Eye (tissue), 1 donor: ENCODE measurements at places on chromosomes 1 and 21.

DNA sequence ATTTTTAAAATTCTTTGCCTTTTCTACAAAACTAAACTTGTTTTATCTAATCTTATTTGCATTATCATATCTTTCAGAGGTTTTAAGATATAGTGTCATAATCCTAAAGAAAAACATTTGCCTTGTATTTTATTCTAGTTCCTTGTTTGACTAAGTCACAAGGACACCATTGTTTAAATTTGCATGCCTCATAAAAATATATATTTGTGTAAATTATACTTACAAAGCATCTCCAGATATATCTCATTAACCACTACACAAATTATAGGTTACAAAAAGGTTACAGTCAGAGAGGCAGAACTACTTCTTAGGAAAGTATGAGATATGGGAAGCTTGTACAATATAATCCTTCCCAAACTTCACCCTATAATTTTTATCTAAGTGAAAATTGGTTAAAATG, 4.2 kb upstream of the RGS13 start:
- DNase-seq, result no peak

DNA sequence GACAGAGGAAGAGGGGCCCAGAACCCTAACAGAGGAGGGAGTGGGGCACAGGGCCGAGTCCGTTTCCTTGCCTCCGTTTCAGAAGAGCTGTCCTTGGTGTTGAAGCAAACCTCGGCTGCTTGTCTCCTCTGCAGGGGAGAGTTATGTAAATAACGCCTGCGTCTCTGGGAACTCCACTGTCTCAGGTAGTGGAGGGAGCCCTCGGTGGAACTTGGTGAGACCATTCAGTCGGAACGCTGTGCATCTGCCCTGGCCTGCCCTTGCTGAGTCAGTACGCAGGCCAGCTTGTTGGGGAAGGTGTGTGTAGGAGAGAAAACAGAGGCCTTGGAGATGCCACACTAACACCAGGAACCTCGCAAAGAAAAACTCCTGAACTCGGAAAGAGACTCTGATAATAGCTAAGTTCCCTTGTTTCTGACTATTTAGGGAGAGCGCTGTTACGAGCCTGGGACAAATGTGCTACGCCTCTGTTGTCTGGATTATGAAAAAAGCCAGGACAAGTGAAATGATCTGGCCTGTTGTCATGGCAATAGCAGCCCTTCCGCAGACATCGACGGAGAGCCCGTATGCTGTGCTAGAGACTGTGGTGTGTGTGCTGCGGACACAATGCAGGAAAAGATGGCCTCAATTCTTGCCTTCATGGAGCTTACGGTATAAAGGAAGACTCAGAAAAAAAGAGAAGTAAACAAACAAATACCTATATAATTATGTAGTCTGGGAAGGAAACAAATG, 94.6 kb upstream of the AKT3 start:
- peak; percentile 49 for DNase-seq

- no peak for DNase-seq
Measured at GRCh38 chr1:25811384-25812082, 8.2 kb upstream of the MTFR1L start.

GRCh38 chr1:203207751-203208150, 21.2 kb upstream of the CHI3L1 start:
- peak; percentile 16 for DNase-seq

DNA sequence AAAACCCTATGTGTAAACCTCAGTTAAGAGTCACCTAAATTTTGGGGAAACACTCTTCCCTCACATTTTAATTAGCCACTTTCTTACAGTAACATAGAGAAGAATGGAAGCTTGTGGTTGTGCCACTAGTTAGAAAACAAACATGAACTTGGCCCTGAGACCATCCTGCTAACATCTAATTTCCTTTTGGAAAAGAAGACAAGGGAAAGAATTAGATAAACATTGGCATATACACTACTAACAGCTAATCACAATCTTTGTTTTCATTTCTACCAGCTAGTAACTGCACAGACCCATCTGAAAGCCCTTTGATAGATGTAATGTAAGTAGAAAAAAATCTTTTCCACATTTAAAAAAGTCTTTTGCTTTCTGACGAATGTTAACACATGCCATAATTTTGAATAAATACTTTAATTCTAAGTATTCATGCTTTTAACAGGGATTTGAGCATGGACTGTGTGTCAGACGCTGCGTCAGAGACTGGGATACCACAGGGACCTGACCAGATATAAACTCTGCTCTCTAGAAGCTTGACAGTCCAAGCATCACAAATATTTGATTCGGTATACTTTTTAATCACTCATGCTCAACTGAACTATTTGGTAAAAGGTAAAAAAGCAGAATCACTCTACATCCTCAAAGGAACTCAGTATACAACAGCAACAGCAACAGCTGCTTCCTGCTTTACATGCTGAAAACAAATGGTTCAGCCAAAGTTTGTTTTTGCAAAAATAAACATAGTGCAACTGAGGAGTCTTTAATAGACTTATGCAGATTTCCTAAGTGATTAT, 30.2 kb downstream of the DPH5 start:
- DNase-seq, result no peak

DNA sequence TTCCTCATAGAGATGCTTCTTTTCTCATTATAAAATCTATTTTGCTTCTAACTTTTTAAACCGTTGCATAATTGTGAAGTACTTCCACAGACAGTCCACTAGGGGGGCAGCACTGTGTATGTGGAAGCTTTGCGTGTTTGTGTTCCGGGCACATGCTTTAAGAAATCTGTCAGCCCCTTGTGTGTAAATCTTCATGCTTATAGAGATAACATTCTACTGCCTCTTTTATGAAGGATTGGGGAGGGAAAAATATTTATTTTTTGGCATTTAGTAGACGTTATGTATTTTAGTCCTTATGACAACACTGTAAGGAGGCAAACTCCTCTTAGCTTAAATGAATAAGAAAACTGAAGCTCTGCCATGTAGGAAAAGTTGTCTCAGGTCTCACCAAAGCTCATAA, 157.3 kb upstream of the PTGFR start:
- DNase-seq, result peak; percentile 24

DNA sequence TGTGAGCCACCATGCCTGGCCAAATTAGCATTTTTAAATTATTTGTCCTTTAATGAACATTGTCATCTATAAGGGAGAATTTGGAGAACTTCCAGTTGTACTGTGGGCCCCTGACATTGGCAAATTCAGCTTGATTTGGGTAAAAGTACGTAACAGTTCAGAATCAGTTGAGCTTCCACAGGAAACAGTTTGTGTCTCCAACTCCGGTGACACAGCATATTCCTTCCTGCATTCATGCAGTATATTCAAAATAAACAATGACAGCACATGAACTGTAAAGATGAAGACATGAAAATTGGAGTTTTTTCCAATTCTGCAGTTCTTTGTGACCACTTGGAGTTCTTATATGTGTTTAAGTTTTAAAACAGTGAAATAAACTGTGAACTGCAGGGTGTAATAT, 28.2 kb downstream of the RNF220 start:
- DNase-seq, result no peak

GRCh38 chr21:36976882-36977651, 10.6 kb upstream of the HLCS start:
- DNase-seq, result peak; percentile 90

DNA sequence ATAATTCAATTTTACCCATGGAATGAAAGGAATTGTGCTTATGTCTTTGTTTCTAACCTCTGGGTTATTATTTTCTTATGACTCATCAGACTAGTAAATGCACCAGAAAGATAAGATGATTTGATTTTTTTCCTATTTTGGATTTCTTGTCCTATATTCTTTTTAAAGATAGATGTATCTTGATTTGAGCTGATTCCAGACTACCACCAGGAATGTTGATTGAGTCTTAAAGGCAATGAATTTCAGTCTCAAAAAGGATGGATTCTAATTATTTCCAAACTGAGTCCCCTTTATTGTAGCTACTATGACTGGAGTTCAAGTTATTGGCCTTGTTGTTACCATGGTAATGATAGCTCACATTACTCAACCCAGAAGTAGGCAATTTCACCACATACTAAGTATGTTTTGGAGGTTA, 95.8 kb upstream of the RGS4 start:
- DNase-seq, result peak; percentile 7

GRCh38 chr1:201517631-201518030, 10.7 kb upstream of the CSRP1 start:
- no peak for DNase-seq

- no peak for DNase-seq
Measured at GRCh38 chr1:40825435-40825788, 36.8 kb downstream of the CITED4 start.

GRCh38 chr1:87331365-87332241, 2.9 kb downstream of the LMO4 start:
- DNase-seq, result peak; percentile 91

- DNase-seq, result no peak
Measured at GRCh38 chr21:27643326-27643725, 676.4 kb upstream of the ADAMTS5 start.

DNA sequence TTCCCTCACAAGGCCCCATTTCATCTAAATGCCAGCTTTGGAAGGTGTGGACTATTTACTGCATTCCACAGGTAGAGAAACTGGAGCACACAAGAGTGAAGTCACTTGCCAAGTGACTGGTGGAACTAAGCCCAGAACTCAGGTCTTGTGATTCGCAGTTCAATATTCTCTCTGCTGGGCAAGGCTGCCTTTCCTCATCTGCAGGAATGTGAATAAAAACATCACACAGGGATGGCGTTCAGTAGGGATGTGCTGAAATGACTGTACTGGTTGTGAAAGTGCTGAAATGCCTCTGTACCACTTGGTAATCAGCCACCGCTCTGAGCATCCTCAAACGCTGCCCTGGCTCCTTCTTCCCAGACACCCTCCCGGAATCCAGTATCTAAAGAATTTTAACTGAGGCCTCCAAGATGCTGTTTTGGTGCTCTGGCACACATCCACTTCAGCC, 145.6 kb downstream of the HIVEP3 start:
- no peak for DNase-seq

GRCh38 chr1:44929531-44929930, 56.9 kb downstream of the EIF2B3 start:
- DNase-seq, result no peak

DNA sequence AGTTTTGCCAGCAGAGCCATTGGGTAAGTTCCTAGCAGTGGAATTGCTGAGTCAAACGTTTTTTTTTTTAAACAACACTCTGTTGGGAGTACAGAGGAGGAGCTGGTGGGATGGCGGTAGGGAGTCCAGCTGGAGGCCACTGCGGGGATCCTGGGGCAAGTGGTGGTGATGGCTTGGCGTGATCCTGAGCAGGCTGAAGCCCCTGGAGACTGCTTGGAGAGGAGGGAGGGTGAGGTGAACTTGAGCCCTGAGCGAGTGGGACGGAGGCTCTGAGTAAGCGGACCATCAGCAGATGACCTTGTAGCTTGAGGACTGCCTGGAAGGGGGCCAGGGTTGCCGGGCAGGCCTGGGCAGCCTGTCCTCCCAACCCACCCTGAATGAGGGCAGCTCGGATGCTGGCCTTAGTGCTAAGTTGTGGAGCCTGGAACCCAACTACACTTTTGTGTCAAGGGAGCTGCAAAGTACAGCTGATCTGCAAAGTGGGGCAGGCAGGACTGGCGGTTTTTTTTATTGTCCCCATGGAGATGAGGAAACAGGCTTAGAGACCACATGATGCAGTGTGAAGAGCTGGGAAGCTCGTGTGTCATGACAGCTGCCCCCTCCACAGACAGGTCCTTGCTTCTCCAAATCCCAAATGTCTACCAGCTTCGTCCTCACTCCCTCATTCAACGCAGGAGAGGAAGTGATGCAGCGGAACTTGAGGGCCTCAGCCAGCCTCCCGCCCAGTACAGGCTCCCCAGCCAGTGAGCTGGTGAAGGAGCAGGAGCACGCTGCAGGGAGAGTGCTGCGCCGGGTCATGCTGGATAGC, 20.2 kb downstream of the MRPL37 start:
- DNase-seq, result peak; percentile 71
